Uterus (tissue), 4 donors: ENCODE measurements at places on chromosomes 4 and X.

- peak; percentile 53 for DNase-seq
Measured at GRCh38 chrX:3815896-3816664, 102.6 kb upstream of the PRKX start.

GRCh38 chr4:151798678-151799416 lies 38.0 kb upstream of the GATB start:
- no peak for DNase-seq

- no peak for DNase-seq
Measured at GRCh38 chr4:150242820-150243458, 164.7 kb downstream of the DCLK2 start.

GRCh38 chr4:1749826-1750225 lies 28.5 kb downstream of the TACC3 start:
- DNase-seq, result no peak

DNA sequence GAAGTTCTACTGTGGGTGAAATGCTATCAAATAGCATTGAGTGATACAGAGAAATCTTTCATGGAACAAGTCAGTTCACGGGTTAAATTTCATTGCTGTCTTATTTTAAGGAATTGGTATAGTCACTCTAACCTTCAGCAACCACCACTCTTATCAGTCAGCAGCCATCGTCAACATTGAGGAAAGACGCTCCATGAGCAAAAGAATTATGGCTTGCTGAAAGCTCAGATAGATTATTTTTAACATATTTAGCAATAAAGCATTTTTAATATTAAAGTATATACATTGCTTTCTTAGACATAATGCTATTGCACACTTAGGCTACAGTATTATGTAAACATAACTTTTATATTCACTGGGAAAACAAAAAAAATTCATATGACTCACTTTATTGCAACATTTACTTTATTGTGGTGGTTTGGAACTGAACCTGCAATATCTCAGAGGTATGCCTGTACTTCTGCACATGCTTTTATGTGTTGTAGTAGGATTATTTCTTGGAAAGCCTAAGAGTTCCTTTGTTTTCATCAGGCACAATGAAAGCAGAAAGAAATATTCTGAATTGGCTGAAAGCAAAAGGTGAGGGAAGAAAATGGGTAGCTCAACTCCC lies 586.7 kb downstream of the GBA3 start:
- no peak for DNase-seq

DNA sequence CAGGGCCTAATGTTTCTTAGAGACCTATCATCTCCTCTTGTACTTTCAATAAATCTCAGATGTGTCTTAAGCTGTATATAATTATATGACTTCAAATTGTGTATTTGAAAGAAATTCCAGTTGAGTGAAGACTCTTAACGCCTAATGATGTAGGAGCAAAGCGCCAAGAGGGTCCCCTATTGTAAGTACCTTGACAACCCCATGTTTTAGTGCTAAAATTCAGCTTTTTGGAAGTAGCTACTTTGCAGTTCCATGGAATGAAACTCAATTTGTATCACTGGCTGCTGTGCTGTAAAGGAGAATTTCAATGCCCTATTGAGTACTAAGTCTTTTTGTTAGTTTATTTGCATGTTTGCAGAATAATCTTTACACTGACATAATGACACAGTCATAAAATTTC lies 1826.6 kb upstream of the AGA start:
- DNase-seq, result no peak

- DNase-seq, result no peak
Measured at GRCh38 chr4:4985844-4986243, 33.4 kb downstream of the CYTL1 start.

GRCh38 chrX:150546711-150547153 lies 21.7 kb upstream of the MTM1 start:
- no peak for DNase-seq

- no peak for DNase-seq
Measured at GRCh38 chr4:14428125-14428524, 574.2 kb upstream of the CPEB2 start.

- no peak for DNase-seq
Measured at GRCh38 chr4:61918987-61919386, 718.9 kb downstream of the ADGRL3 start.

DNA sequence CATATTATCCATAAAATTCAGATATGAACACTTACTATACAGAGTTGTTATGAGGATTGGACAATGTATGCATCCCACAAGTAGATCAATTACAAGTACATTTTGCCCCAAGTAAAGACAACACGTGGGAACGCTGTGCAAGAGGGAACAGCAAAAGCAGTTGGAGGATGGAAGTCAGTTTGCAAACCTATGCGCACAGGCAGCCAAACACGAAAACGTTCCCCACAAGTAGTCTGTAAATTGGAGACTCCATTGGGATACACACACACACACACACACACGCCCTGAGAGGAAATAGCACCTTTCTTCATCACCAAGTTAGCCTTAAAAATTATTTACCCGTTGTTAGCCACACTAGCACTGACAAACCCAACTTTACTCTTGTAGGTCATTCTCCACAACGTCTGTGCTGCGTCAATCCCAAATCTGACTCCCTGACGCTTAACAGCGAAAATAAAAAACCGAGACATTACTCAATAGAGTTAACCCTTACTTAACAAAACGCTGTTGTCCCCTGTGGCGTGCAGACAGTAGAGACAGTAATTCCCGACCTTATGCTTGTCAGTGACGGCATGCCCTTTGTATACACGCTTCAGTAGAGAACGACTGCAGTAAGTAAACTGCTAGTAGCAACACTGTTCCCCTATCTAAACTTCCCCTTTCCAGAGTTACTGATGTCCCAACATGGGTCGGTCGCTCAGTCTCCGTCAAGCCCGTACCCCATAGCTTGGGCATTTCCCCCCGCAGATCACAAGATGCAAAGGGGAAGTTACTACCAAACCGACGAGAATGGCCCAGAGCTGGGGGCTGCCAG lies 730 bp downstream of the MANBA start:
- peak; percentile 35 for DNase-seq

DNA sequence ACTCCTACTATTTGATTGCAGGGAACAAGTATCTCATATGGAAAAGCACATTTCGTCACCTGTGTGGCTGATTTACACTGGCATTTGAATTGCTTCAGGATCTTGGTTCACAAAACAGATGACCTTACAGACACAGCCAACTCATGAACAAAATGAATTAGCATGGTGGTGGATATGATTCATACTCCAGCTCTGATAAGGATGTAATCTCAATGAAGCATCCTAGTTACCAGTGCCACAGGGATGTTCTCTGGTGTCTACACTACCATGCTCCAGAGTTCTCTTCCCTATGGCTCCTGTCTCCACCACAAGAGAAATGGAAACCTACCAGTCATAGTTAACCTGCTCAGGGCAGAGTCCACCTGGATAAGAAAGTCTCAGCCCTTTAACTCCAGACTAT lies 40.7 kb downstream of the TEC start:
- no peak for DNase-seq

- DNase-seq, result no peak
Measured at GRCh38 chr4:122003335-122003734, 51.5 kb upstream of the TRPC3 start.

DNA sequence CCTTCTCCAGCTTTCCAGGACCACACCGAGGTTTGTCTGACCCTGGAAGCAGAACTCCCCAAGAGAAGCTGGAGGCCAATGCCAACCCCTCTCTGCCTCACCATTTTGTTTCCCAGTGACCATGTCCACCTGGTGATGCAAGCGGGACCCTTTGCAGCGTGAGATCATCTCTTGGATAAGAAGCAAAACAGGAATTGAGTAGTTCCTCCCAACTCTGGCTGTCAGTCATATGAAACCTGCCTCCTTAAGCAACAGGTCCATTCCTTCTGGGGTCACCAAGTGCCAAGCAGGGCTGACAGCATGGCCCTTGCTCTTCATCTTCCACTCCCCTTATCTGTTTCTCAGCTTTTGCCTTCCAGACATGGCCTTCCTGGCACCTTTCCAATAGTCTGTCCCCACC lies 41.3 kb upstream of the MTM1 start:
- no peak for DNase-seq

GRCh38 chr4:159159611-159160010 lies 56.7 kb downstream of the RAPGEF2 start:
- DNase-seq, result no peak

- no peak for DNase-seq
Measured at GRCh38 chr4:18938343-18939099, 917.0 kb upstream of the LCORL start.

GRCh38 chr4:158347556-158347955 lies 137.3 kb downstream of the TMEM144 start:
- no peak for DNase-seq

- no peak for DNase-seq
Measured at GRCh38 chrX:13066391-13066790, 22.0 kb upstream of the FAM9C start.

DNA sequence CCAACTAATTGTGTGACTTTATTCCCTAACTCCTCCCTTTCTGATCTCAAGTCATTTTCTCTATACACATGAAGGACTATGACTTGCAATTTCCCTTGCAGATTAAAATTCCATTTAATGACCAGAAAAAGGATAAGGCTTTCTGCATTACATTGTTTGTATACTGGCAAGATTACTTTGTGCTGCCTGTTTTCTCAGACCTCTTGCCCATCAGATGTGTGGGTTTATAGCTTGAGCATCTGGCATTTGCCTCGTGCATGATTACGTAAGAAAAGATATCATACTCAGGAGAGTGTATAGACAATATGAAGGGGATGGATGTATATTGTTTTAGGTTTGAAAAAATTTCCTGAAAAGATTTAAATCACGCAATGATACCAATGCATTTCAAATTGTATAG lies 593.8 kb upstream of the SLIT2 start:
- DNase-seq, result no peak

DNA sequence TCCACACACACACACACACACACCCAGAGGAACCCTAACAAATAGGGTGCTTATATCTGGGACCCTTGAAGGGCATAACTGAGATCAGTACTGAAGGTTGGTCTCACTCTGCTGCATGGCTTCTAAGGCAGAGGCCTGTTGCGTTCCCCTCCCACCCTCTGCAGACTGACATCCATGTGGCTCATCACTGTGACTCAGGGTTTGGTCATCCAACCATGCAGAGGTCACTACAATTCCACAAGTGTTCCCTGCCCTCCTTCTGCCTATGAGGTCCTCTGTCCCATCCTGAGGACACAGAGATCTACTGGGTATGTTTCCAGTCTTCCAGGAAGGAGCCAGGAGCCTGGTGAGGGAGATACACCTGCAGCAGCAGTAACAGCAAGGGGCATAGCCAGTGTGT lies 55.8 kb downstream of the XAGE2 start:
- no peak for DNase-seq

- no peak for DNase-seq
Measured at GRCh38 chr4:143768007-143768591, 67.6 kb upstream of the FREM3 start.

- no peak for DNase-seq
Measured at GRCh38 chrX:51889851-51890250, 3.6 kb upstream of the MAGED1 start.

DNA sequence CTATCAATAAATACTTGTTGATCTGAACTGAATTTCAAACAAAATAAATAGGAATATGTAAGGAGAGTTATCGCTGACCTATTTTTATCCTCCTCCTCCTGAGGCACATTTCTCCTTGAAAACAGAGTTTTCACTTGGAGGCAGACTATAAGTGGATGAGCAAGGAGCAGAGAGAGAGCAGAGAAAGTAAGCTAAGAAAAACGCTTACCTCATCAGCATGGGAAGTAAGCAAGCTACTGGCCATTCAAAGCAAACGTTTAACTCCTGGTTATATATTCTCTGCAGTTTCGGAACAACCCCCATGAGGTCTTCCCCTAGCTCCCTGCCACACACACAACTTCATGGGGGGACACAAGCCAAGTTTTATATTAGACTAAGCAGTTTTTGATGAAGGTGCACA lies 13.2 kb downstream of the ZDHHC9 start:
- DNase-seq, result no peak

DNA sequence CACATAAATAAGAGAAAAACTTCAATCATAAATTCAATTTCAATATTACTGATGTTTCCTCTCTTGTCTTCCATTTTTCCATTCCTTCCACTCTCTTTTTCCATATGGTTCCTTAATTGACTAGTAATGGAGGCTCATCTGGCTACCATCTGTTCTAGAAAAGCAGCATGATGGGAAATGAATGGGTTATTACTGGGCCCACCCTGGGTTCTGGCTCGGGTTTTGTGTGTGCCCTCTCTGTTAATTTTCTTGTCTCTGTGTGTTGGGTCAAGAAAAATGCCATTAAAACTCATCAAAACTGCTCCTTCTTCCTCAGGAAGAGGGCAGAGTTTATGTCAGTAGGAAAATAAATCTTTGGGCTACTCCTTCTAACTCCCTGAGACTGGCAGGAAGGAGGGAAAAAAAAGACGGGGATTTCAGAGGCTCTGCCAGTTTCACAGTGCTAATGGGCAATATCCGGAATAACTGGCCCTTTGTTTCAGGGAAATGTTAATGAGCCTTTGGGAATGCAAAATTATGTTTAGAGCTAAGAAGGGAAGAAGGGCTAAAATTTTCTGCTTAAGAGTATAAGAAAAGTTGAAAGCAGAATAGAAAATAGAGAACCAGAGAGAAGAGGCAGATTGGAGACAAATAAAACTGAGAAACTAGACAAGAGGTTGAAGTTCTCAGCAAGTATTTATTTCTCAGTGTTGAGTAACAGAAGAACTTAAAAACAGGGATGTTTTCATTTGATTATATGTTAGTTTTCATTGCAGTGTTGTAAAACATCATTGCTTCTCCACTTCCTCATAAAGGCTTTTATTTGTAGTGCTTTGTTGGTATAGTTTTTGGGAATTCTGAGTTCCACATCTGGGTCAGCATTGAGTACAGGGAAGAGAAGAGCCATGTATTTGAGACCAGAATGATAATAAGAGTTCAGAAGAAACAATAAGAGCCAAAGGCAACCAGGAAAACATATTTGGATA lies 19.7 kb downstream of the GABRB1 start:
- DNase-seq, result no peak

- DNase-seq, result peak; percentile 81
Measured at GRCh38 chrX:48508400-48509244, at the start of gene PORCN. PORCN (plus strand) TSS chrX:48508992; CDS start chrX:48509821, 829 bp downstream.

GRCh38 chrX:110125446-110126162 lies 122.7 kb downstream of the TMEM164 start:
- no peak for DNase-seq

GRCh38 chr4:121375262-121375661 lies 5.6 kb downstream of the QRFPR start:
- DNase-seq, result no peak

- DNase-seq, result no peak
Measured at GRCh38 chr4:80221161-80221560, 23.9 kb downstream of the PRDM8 start.

DNA sequence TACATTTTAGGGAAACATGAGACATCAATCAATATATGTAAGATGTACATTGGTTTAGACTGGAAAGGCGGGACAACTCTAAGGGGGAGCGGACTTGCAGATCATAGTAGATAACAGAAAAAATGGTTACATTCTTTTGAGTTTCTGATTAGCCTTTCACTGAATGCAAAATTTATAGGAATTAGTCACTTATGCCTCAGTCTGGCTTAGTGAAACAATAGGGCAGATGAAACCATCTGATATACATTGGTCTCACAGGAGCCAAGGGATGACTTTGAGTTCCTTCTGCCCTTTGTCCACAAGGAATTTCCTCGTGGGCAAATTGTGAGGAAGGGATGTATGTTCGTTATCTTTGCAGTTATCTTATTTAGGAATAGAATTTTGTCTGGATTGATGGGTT lies 128.2 kb downstream of the ARSF start:
- no peak for DNase-seq

- DNase-seq, result peak; percentile 57
Measured at GRCh38 chrX:129606918-129607317, 47.8 kb downstream of the APLN start.

GRCh38 chr4:186271081-186271678 lies 5.2 kb downstream of the F11 start:
- DNase-seq, result no peak

- DNase-seq, result no peak
Measured at GRCh38 chr4:89753601-89754066, 83.3 kb downstream of the SNCA start.
